Neuronal stem cell (in vitro differentiated cells): ENCODE measurements at places on chromosomes 6 and 20.
A peak's percentile ranks its signal among the peaks of the same experiment; 100 is the strongest.

DNA sequence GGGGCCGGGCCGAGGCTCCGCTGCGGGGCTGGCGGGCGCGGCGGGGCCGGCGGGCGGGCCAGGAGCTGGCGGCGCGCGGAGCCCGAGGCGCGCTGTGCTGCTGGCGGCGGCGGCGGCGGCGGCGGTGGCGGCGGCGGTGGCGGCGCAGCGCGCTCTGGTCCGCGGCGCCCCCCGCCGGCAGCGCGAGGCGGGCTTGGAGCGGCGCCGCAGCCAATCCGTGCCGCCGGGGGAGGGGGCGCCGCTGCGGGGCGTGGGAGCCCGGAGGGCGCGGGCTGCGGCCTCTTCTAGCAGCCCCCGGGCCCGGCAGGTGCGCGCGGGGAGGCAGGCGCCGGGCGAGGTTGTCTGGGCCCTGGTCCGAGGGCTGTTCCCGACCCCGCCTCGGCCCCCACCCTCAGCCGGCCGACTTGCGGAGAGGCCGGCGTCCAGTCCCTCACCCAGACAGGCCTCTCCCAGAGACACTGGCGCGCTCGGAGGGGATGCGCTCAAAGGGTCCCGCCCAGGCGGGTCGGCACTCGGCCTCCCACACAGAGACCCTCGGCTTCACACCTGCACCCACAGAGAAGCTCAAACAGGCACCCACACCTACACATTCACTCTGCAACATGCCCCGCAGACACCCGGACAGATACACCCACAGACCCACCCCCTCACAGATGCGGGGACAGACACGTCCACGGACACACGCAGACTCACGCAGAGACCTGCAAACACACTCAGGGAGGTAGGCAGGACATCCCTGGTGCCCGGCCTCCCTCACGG is at the start of gene RIMS4:
Gene RIMS4 (minus strand): TSS at position 156 of the 759 bp plus-strand sequence. CDS start 275 bp downstream, outside the sequence.
- peak; percentile 49 for DNase-seq
- peaks cover 10% of the 10 kb centered on the region for H3K4me1 ChIP-seq
- peak within 1 kb of the TSS; percentile 80 for H3K4me3 ChIP-seq
- no peak within 1 kb of the TSS for H3K27ac ChIP-seq
- no peaks in the 10 kb centered on the region for H3K36me3 ChIP-seq

GRCh38 chr6:57097596-57097995 is 7.6 kb downstream of the ZNF451 start:
- DNase-seq: no peak
- peaks cover 97% of the 10 kb centered on the region for H3K36me3 ChIP-seq
- no peak overlapping the region for H3K27ac ChIP-seq
- H3K4me1 ChIP-seq: no peaks in the 10 kb centered on the region

- peak overlapping the region; percentile 67 for H3K4me3 ChIP-seq
- peaks cover 2% of the 10 kb centered on the region for H3K36me3 ChIP-seq
- peaks cover 8% of the 10 kb centered on the region for H3K4me1 ChIP-seq
- DNase-seq: no peak
Observed at GRCh38 chr20:37096415-37097041, 731 bp upstream of the RBL1 start.

DNA sequence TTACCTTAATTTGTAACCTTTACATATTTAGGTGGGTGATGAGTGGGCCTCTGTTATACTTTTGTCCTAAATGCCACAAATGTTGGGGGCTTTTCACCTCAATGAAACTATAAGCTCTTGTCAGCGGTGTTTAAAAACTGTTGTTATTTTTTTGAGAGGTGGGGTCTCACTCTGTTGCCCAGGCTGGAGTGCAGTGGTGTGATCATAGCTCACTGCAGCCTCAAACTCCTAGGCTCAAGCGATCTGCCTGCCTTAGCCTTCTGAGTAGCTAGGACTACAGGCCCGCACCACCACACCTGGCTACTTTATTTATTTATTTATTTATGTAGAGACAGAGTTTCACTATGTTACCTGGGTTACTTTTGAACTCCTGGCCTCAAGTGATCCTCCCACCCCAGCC is 66.7 kb downstream of the ZDHHC14 start:
- no peaks in the 10 kb centered on the region for H3K36me3 ChIP-seq
- DNase-seq: no peak
- no peaks in the 10 kb centered on the region for H3K4me1 ChIP-seq
- no peak overlapping the region for H3K27ac ChIP-seq
- H3K27me3 ChIP-seq: no peaks in the 10 kb centered on the region
- H3K4me3 ChIP-seq: no peak overlapping the region

DNA sequence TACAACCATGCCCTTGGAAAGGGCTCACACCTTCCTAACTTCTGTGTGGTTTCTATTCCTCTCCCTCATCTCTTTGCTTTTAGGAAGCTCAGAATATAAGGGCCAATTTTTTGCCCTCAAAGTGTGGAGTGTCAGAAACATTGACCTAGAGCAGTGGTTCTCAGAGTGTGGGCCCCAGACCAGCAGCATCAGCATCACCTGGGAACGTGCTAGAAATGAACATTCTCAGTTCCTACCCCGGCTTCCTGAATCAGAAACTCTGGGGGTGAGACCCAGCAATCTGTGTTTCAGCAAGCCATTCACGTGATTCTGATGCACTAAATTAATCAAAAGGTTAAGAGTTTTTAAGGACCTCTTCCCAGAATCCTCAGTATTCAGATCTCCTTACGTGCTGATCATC is 47.9 kb upstream of the IL17A start:
- H3K36me3 ChIP-seq: no peaks in the 10 kb centered on the region
- peaks cover 35% of the 10 kb centered on the region for H3K27me3 ChIP-seq
- H3K4me1 ChIP-seq: no peaks in the 10 kb centered on the region
- H3K27ac ChIP-seq: no peak overlapping the region
- DNase-seq: no peak

DNA sequence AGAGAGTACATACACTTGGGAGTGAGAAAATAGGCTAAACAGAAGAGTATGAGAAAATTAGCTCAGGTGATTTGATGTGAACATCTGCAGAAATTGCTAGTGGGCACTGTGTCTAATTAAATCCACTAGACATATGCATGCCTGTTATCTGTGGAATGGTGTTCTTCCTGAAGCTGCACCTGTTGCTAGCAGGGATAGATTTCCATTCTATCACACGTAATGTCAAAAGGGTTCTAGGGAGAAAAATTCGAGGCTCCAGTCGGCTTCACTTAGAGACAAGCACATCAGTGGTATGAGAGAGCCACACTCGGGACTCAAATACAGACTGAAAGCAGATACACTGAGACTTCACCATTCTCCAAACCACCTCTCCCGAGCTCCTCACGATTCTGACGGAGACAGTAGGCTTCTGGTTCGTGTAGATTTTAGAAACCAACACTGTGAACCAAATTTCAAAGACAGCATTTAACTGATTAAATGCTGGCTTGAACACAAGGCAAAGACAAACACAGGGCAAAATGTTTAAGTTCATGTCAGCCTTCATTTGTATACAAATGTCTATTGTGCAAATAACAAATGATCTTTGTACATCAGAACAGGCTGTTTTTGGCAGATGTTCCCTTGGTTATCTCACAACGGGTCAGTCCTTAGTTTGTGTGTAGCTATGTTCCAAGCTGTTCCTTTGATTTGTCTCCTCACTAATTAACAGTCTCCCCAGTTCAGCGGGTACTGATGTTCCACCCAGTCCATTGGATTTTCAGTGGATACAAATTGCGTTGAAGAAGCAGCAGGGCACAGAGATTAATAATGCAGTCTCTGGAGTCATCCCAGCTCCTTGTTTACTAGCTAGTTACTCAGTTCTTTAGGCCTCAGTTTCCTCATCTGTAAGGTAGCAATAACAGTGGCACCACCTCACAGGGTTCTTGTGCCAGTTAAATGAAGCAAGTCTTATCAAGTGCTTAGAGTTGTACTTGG is 131.0 kb upstream of the IFNGR1 start:
- H3K27me3 ChIP-seq: no peaks in the 10 kb centered on the region
- no peak overlapping the region for H3K4me3 ChIP-seq
- no peak for DNase-seq
- H3K36me3 ChIP-seq: no peaks in the 10 kb centered on the region

DNA sequence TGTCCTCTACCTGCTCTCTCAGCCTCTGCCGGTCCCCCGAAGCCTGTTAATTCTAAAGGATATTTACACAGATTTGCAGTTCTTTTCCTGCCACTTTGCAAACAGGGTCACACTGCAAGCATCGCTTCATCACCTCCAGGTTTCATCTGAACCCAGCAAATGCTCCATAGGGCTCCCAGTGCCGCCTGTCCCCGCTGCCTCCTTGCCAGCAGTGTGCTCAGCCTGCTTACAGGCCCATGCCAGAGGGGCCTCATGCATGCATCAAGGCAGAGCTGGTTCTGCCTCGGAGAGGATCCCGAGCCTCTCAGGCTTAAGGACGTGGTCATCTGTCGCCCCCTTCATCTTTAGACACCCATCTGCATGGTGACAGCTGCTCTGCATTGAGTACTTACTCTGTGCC is 10.5 kb downstream of the SIRPA start:
- H3K27ac ChIP-seq: no peak overlapping the region
- H3K4me3 ChIP-seq: no peak overlapping the region
- no peaks in the 10 kb centered on the region for H3K27me3 ChIP-seq
- no peak for DNase-seq
- no peaks in the 10 kb centered on the region for H3K4me1 ChIP-seq

DNA sequence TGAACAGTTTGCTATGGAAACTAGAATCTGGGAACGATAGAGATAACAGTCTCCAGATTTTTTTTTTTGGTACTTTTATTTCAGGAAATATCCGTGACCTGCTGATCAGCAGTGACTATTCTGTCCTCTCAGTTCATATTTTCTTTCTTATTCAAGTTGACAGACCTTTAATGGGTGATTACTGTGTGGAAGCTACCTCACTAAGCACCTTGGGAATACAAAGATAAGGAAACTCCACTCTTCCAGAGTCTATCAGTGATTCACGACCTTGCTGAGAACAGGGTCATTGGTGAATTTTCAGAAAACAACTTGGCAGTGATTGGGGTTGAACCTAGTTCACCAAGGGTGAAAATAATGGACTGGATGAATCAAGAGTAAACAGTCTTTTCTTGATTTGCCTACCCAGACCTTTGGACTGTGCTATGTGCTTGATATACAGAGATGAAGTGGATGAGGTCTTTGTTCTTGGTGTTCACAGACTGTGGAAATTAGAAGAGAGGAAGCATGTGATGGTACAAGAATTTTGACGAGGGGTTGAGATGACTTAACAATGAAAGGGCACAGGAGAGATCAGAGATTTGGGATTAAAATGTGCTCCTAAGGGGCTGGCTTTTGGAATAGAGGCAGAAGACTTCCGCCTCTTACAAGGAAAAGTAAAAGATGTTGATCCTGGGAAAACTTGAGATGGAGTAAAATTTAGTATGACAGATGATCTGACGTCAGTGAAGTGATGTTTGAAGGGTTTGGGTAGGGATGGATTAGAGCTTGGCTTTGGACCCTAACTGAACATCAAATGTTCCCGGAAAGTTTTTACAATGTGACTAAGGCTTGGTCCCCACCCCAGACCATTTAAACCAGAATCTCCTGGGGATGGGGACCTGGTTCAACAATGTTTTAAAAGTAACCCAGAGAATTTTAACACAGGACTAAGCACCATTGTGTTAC is 1.2 kb downstream of the KAT14 start:
- H3K36me3 ChIP-seq: peaks cover 4% of the 10 kb centered on the region
- no peak overlapping the region for H3K27ac ChIP-seq
- no peak for DNase-seq
- H3K27me3 ChIP-seq: no peaks in the 10 kb centered on the region
- peak overlapping the region; percentile 88 for H3K4me3 ChIP-seq

GRCh38 chr6:2843138-2843740 is 1.6 kb upstream of the SERPINB1 start:
- peaks cover 16% of the 10 kb centered on the region for H3K4me1 ChIP-seq
- H3K36me3 ChIP-seq: no peaks in the 10 kb centered on the region
- H3K4me3 ChIP-seq: no peak overlapping the region
- H3K27ac ChIP-seq: no peak overlapping the region
- DNase-seq: no peak

DNA sequence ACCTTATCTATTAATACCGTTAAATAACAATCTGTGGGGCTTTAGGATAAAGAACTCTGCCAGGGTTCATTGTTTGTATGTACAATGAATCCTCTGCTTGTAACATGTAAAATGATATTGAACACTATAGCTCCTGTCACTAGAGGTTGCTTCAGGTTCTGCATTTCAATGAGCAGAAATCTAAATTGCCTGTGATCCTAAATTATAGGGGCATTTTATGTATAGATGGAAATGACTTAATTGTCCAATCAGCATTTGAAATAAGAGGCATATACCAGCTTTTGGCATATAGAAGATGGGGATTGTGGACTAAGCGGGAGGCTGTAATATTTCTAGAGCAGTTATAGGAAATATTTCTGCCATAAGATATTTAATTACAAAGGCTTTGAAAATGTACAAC is 2.0 kb downstream of the NCOA3 start:
- H3K36me3 ChIP-seq: no peaks in the 10 kb centered on the region
- H3K27ac ChIP-seq: no peak overlapping the region
- peak overlapping the region; percentile 54 for H3K4me3 ChIP-seq
- peaks cover 5% of the 10 kb centered on the region for H3K4me1 ChIP-seq

- no peak overlapping the region for H3K4me3 ChIP-seq
- DNase-seq: no peak
- peaks cover 20% of the 10 kb centered on the region for H3K4me1 ChIP-seq
- peak overlapping the region; percentile 1 for H3K27ac ChIP-seq
- no peaks in the 10 kb centered on the region for H3K36me3 ChIP-seq
Observed at GRCh38 chr6:21733311-21733710, 139.8 kb downstream of the SOX4 start.

DNA sequence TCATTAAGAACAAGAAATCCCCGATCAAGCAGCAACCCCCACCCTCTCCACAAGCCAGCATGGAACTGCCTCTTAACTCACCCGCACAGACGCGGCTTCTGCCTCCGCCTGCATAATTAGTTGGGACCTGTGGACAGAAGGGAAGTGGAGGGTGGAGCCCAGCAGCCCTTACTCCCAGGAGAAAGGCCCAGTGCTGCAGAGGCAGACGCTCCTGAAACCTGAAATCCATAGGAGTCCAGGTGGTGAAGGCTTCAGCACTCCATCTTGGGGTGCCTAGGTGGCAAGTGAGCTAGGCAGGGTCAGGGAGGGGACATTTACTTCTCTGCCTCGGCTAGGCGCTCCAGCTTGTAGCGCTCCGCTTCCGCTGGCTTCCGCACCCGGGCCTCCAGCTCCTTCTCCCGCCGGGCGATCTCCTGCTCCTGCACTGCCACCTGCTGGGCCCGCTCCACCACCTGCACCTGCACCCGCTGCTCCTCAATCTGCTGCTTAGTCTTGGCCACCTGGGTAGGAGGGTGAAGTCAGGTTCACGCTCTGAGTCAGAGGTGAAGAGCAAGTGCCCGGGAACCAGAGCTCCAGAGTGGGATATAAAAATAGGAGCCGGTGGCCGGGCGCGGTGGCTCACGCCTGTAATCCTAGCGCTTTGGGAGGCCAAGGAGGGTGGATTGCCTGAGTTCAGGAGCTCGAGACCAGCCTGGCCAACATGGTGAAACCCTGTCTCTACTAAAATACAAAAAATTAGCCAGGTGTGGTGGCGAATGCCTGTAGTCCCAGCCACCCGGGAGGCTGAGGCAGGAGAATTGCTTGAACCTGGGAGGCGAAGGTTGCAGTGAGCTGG is 10.7 kb downstream of the TUBB start:
- peaks cover 36% of the 10 kb centered on the region for H3K36me3 ChIP-seq
- H3K4me1 ChIP-seq: no peaks in the 10 kb centered on the region
- H3K27me3 ChIP-seq: no peaks in the 10 kb centered on the region
- no peak overlapping the region for H3K4me3 ChIP-seq
- no peak overlapping the region for H3K27ac ChIP-seq

- peak; percentile 53 for DNase-seq
- H3K4me1 ChIP-seq: no peaks in the 10 kb centered on the region
- no peak overlapping the region for H3K4me3 ChIP-seq
- H3K27me3 ChIP-seq: no peaks in the 10 kb centered on the region
- no peak overlapping the region for H3K27ac ChIP-seq
Observed at GRCh38 chr6:29589423-29590048, 4.6 kb downstream of the OR2H2 start.

- no peak for DNase-seq
- no peaks in the 10 kb centered on the region for H3K4me1 ChIP-seq
- H3K27ac ChIP-seq: no peak overlapping the region
- no peaks in the 10 kb centered on the region for H3K27me3 ChIP-seq
- H3K4me3 ChIP-seq: no peak overlapping the region
Observed at GRCh38 chr6:46979206-46979605, 57.5 kb upstream of the ADGRF5 start.
